ENCODE measurements at places on chromosomes 7 and 10. TPM values are rescaled to one million over a fixed set of nuclear protein-coding genes. Genes with fewer than 3 reads are reported as not detected.

Gene LIPJ
- total RNA-seq = not detected

Gene OR2A12
- not detected for total RNA-seq

Gene GDF2
- total RNA-seq = not detected

Gene BICC1
- total RNA-seq = not detected

Gene NPC1L1
- total RNA-seq = not detected

Gene VWDE
- total RNA-seq = 4.4 TPM

Gene SMNDC1
- total RNA-seq = 37.5 TPM

Gene OR6B1
- total RNA-seq = not detected

Gene TYW1B
- total RNA-seq = 2.7 TPM

Gene FFAR4
- not detected for total RNA-seq

Gene GSDME
- total RNA-seq = 2.9 TPM

Gene RASSF4
- 0.76 TPM for total RNA-seq

Gene CPA1
- total RNA-seq = not detected

Gene ZNF32
- 18.0 TPM for total RNA-seq

Gene CLEC5A
- not detected for total RNA-seq

Gene DYNC1I1
- total RNA-seq = not detected

Gene LBX1
- total RNA-seq = not detected

Gene FANK1
- not detected for total RNA-seq

Gene ANXA8
- not detected for total RNA-seq

Gene CLRN3
- total RNA-seq = not detected

Gene UCMA
- not detected for total RNA-seq

Gene SLC26A3
- total RNA-seq = not detected

Gene HTR5A
- total RNA-seq = not detected

Gene ELN
- not detected for total RNA-seq

Gene SNX10
- total RNA-seq = 42.7 TPM

Gene CALCR
- total RNA-seq = not detected

Gene APBB1IP
- 76.0 TPM for total RNA-seq

Gene CUZD1
- total RNA-seq = 3.1 TPM

Gene KCNIP2
- total RNA-seq = 2.7 TPM

Gene ACTL6B
- total RNA-seq = not detected

Gene MYOZ1
- not detected for total RNA-seq

Gene HOXA3
- not detected for total RNA-seq

Gene GIMAP5
- total RNA-seq = 63.3 TPM

Gene PNLIP
- not detected for total RNA-seq

Gene LIPK
- total RNA-seq = not detected

Gene STOX1
- total RNA-seq = 0.42 TPM

Gene ESYT2
- total RNA-seq = 85.0 TPM

Gene DPP6
- not detected for total RNA-seq

Gene CALHM1
- total RNA-seq = 1.8 TPM

Gene ANKRD61
- total RNA-seq = 0.26 TPM

Gene NRCAM
- total RNA-seq = 0.05 TPM

Gene DENND2A
- total RNA-seq = not detected

Gene NKX2-3
- not detected for total RNA-seq

Gene NUP42
- 39.7 TPM for total RNA-seq

Data from activated CD8-positive, alpha-beta T cell treated with anti-CD3 and anti-CD28 coated beads, Interleukin-2, amount 10 ng/mL, durations not matched to agents 7 days and 5 days (primary cell).